ENCODE measurements at places on chromosomes 7 and 10.
A peak's percentile ranks its signal among the peaks of the same experiment; 100 is the strongest.

GRCh38 chr7:155381852-155382801 lies 75.8 kb upstream of the EN2 start:
- no peak for DNase-seq

GRCh38 chr7:93265220-93265619 lies 33.1 kb downstream of the VPS50 start:
- no peak for DNase-seq

DNA sequence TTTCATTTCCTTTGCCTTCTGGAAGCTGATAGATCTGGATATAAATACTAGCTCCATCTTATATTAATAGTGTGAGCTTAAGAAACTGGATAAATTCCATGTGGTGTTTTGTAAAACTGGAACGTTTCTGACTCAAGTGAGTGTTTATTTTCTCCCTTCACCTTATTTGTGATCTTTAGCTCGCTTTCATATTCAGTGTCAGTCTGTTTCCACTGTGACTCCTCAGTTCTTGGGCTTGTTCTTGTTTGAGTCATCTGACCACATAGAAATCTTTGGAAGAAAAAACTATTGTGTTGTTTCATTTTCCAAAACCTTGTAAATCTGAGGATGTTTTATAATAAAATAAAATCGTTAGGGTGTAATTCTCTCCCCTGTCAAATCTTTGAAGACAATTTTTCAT lies 186.4 kb downstream of the POLR1F start:
- no peak for DNase-seq

GRCh38 chr10:101066896-101067355 lies 5.1 kb downstream of the KAZALD1 start:
- DNase-seq: no peak

DNA sequence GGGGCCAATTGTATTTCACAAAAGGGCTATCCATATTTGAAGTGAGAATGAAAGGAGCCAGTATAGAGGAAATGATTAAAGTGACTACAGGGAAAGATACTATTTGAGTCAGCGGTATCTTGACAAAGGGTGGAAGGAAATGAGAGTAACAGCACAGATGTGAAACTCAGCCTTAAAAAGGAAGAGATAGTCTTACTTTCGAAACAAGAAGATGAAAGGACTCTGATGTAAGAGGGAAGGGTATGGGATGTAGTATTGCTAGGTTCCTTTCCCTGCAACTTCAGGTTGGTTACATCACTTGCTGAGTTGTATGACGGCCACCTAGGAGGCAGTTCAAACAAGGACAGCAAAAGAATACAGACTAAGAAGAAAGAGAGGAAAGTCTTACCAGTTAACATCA lies 13.7 kb downstream of the CISD1 start:
- no peak for DNase-seq

DNA sequence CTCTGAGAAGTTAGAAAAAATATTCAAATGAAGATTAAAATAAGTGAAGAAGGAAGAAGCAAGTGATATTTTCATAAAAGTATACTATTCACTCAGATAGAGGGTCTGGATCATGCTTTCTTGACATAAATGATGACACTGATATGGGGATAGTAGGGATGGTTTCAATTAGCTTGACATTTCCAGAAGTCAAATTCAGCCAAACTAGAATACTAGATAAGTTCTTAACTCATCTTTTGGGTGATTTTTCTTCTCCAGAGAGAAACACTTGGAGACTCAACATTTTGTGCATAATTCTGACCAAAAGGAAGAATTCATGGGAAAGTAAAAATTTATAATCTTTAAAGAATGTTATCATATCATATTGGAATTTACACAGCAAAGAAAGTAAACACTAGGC lies 152.0 kb upstream of the LRGUK start:
- DNase-seq: no peak

DNA sequence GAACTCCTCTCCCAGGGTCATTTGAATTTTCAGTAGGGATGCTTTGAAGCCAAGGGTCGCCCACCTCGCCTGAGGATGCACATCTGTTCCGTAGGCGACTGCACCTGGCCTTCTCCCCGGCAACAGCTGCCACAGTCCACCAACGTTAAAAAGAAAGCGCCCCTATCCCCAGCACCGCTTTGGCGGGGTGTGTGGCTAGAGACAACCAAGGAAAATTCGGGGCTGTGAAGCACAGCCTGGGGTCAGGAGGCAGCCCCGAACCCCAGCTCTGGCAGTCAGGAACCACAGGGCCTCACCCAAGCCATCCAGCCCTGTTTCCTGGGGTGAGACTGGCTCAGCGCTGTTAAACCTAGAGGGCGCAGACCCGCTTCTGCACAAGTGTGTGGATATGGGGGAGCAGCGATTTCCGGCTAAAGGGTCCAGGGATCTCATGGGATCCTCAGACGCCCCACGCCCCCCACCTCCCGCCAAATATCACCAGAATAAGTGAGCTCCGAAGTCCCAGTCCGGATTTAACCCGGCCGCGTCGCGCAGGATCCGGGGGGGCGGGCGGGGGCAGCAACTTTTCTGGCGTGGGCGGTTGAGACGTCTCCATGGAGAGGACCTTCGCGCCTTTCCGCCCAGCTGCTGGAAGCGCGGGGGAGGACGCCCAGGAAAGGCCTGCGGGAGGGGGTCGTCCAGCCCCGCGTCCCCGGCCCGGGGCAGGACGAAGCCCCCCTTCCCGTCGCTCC lies 822 bp downstream of the ZC3HAV1L start:
- DNase-seq: peak; percentile 27

- DNase-seq: no peak
These were observed 268.2 kb downstream of the PTEN start for GRCh38 chr10:88131511-88132139.

DNA sequence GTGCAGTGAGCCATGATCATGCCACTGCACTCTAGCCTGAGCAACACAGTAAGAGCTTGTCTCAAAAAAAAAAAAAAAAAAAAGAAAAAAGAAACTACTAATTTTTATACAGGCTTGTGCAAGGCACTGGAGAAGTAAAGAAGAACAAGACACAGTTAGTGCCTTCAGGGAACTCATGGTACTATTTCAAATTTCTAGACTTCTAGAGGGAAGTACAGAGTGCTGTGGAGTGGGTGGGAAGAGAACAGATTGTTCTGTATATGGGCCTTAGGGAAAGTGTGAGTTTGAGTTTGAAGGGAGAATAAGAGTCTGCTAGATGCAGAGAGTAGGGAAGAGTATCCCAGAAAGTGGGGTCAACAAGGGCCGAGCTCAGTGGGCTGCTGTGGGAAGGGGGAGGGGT lies 234.8 kb downstream of the PHTF2 start:
- DNase-seq: no peak

DNA sequence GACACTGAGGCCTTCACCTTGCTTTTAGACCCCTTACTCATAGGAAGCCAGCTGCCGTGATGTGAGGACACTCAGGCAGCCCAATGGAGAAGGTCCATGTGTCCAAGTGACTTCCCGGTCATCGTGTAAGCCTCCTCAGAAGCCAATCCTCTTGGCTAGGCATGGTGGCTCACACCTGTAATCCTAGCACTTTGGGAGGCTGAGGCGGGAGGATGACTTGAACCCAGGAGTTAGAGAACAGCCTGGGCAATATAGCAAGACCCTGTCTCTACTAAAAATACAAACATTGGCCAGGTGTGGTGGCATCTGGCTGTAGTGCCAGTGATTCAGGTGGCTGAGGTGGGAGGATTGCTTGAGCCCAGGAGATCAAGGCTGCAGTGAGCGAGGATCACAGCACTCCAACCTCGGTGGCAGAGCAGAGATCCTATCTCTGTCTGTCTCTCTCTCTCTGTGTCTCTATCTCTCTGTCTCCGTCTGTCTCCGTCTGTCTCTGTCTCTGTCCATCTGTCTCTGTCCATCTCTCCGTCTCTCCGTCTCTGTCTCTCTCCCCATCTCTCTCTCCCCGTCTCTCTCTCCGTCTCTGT lies 27.8 kb downstream of the KPNA7 start:
- DNase-seq: no peak

DNA sequence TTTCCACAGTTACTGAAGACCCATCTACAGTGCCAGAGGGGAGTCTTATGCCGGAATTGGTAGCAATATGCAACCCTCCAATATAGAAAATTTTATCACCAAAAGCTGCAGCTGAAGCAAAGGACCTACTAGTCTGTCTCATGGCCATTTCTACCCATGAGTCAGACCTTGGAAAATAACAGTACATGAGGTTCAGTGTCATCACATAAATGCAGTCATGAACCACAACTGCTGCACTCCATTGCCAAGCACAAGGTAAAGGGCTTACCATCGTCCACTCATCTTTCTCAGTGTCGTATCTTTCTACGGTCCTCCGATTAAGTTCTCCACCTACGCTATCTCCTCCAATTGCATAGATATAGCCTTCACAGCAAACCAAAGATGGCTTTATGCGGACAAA lies 21.8 kb downstream of the KBTBD2 start:
- DNase-seq: no peak

DNA sequence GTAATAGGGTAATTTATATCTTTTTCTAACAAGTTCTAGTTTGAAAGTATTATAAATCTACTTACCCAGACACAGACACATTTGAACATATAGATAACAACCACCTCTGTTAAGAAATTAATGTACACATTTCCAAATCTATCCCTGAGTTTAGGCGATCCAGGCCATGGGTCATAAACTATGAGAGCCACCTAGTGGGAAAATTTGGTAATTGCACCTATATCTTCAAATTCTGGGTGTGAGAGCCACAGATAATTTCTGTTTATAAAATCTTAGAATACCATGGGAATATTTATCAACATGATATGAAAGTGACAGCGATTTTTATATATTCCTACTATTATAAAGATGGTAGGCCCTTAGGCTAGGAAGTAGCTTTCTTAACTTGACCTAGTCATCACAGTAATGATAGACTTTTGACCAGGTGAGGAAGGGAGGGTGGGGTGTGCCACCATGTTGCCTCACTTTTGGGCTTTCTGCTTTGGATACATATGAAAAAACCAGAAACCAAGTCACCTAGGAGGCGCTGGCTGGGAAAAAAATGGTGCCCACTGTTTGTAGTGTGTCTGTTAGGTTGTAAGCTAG lies 8.0 kb upstream of the EPHA1 start:
- no peak for DNase-seq

DNA sequence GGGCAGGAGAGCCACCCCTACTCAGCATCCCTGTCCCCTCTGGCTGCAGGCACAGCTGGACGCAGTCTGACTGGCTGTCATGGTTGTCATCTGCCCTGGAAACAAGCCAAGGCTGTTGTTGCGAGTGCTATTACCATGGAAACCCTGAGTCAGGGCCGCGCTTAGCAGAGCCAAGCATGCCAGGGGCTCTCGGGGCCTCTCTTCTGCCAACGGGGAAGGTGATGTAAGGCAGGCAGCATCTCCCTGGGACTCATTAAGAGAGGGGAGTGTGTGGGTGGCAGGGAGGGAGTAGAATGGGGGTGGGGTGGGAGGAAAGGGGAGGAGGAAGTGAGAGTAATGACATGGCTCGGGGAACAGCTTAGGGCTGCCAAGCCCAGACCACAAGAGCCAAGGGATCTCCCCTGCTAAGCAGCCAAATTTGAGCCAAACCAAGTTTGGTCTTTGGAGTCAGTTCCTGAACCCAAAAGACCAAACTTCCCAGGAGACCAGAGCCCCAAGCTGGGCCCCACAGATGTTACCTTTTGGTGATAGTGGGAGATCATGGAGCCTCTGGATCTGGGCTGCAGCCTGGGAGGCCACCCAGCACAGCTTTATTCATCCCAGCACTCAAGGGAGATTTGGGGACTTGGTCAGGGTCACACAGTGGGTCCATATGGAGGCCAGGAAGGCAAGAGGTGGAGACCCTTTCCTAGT lies 67.6 kb downstream of the TMEM130 start:
- DNase-seq: peak; percentile 21

- DNase-seq: no peak
These were observed 11.0 kb downstream of the TBC1D12 start for GRCh38 chr10:94413361-94413760.

DNA sequence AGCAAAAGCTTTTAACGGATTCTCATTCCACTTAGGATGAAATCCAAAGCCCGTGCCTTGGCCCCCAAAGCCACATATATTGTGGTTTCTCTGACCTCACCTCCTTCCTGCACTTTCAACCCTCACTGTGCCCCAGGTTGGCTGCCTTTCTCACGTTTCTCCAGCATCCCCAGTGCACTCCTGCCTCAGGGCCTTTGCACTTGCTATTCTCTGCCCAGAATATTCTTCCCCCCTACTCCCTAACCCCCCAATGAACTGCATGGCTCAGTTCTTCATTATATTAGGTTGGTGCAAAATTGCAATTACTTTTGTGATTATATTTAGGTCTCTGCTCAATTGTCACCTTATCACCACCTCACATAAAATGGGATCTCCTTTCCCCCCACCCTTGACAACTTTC lies 34.2 kb downstream of the MYOF start:
- DNase-seq: no peak

DNA sequence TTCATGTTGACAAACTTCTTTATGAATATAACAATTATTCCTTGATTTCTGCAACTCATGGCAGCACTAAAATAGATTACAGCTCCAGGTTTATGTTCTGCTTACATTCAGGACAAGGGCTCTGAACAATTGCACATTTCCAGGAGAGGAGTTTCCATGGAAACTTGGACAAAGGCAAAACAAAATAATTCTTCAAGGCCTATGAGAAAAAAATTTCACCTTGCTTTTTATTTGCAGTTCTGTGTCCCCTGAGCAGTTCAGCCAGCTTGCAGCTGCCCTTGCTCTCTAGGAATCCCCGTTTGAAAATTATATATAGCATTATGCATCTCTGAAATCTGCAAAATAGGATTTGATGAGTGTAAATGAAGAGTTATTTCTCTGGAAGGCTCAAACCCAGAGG lies 71.7 kb downstream of the ARL4A start:
- DNase-seq: no peak

DNA sequence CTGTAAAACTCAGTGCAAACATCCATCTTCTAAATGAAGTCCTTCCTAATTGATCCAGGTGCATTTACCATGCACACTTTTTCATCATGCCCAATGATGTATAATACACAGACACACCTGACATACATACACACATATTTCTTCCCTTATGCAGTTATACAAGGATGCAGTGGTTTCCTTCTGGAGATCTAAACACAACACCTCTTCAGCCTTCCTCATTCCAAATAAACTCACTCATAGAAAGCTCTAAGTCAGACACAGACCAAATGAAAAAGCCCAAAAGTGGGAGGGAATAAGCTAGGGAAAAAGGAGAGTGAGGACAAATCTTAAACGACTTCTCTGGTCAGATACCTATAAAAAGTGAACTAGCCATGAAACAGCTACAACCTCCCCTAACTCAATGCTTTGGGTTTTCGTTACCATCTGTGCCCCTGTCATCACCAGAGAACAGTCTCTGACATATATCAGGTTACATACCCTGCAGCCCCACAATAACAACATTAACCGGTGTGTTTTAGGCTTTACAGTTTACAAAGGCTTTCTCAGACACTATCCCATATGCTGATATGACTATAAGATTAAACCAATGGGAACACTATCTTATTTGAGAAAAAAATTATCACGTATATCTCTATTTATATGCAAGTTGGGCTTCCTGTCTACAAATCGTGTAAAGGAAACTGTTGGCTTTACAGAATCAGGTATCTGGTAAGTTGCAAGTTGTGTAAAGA lies 675.2 kb downstream of the PHTF2 start:
- DNase-seq: no peak

DNA sequence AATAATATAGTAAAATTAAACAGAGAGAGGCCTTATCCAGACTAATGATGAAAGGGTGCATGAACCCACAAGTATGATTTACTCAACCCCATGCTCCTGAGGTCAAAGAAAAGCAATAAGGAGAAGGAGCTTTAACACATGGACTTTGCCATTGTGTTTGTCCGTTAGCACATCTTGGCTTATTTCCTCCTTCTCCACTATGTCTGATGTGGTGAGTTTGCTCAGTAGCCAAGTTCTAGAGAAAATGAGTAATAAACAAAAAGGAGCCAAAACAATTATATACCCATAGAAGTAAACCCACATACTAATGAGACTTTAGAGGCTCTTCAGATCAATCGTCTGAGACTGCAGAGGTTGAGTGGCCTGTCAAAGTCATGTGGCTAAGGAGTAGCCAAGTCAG lies 26.1 kb upstream of the ADD3 start:
- DNase-seq: no peak
